ENCODE measurements at places on chromosomes 2 and 18.

- no peak for DNase-seq
Observed at GRCh38 chr2:134259571-134259970, 5.7 kb downstream of the MGAT5 start.

- no peak for DNase-seq
Observed at GRCh38 chr2:15834381-15835031, 105.8 kb upstream of the MYCN start.

DNA sequence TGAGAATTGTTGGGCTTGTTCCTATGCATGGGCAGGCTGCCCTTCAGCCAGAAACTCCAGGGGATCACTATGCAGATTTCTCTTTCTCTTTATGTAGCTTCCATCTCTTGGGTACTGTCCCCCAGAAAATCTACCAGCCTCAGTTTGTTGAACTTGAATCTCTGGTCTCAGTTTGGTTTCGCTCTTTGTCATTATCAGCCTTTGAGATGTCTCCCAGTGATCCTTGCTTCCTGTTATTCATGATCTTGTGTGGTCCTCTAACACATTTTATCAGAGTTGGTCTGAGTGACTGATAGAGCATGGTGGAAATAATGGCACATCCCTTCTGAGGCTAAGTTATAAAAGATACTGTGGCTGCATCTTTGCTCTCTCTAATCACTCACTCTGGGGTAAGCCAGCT is 7.8 kb downstream of the TMEM87B start:
- DNase-seq, result no peak

DNA sequence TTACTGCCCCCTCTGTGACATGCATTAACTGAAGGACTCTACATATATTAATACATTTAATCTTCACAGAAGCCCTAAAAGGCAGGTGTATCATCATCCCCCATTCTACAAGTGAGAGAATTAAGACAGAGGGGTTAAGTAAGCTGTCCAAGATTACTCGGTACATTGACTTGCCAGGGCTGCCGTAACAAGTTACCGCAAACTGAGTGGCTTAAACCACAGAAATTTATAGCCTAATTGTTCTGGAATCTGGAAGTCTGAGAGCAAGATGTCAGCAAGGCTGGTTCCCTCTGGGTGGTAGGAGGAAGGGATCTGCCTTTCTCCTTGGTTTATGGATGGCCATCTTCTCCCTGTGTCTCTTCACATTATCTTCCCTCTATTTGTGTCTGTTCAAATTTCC is 605.5 kb downstream of the EPHA4 start:
- DNase-seq, result no peak

DNA sequence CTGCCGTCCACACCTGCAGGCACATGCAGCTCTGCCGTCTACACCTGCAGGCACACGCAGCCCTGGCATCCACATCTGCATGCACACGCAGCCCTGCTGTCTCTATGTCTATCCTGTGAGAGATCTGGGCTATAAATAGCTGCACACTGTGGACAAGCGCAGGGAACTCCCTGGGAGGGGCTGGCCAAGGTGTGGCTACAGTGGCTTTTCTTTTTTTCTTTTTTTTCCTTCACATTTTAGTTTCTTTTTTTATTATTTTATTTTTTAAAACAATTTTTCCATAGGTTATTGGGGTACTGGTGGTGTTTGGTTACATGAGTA is 42.0 kb downstream of the TMEM182 start:
- no peak for DNase-seq

- no peak for DNase-seq
Observed at GRCh38 chr18:69265656-69266055, 135.0 kb upstream of the DOK6 start.

Measured in progenitor cell of endocrine pancreas (in vitro differentiated cells).